ENCODE measurements at places on chromosomes 6 and 20.

DNA sequence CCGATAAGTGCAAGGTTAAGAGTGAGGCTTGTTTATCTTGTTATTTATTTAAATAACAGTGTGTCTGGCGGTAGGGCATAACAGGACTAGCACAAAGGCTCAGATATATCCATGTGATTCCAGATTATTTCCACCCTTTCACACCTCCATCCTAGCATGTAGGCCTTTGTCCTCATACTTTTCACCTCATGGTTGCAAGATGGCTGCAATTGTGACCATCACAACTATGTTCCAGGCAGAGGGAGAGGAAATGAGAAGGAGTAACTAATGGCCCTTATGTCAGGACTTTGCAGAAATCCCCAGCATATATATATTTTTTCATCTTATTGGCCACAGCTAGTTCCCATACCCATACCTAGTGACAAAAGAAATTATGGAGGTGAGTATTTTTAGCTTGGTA, 23.5 kb upstream of the RALY start:
- H3K27me3 ChIP-seq, result no peaks in the 10 kb centered on the region
- H3K27ac ChIP-seq, result no peak overlapping the region
- H3K4me1 ChIP-seq, result no peaks in the 10 kb centered on the region
- DNase-seq, result no peak
- no peak overlapping the region for H3K4me3 ChIP-seq

DNA sequence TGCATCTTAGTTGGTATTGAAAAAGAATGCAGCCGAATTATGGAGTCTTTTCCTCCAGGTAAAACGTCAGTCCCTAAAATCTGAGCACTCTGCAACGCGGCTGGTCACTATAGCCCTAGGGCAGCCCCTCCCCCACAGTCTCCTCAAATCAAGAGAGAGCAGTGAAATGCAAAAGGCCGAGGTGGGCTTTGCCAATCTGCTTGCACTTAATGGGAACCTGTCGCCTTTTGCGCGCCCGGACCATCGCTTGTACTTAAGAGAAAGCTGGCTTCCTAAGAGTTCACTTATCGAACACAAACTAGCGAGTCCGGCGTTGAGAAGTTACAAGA, 447 bp downstream of the MCM3 start:
- DNase-seq, result no peak
- no peaks in the 10 kb centered on the region for H3K27me3 ChIP-seq
- no peaks in the 10 kb centered on the region for H3K4me1 ChIP-seq
- no peak overlapping the region for H3K27ac ChIP-seq

GRCh38 chr6:137685798-137686375, 181.2 kb upstream of the TNFAIP3 start:
- H3K4me3 ChIP-seq, result no peak overlapping the region
- no peaks in the 10 kb centered on the region for H3K36me3 ChIP-seq
- no peak overlapping the region for H3K27ac ChIP-seq
- no peaks in the 10 kb centered on the region for H3K4me1 ChIP-seq
- no peak for DNase-seq
- H3K27me3 ChIP-seq, result no peaks in the 10 kb centered on the region

GRCh38 chr20:57735831-57736737, 26.3 kb upstream of the PMEPA1 start:
- H3K36me3 ChIP-seq, result no peaks in the 10 kb centered on the region
- H3K4me3 ChIP-seq, result no peak overlapping the region
- no peak overlapping the region for H3K27ac ChIP-seq

- H3K4me3 ChIP-seq, result no peak overlapping the region
- no peak overlapping the region for H3K27ac ChIP-seq
- no peaks in the 10 kb centered on the region for H3K36me3 ChIP-seq
- no peak for DNase-seq
- H3K4me1 ChIP-seq, result no peaks in the 10 kb centered on the region
- H3K27me3 ChIP-seq, result no peaks in the 10 kb centered on the region
Measured at GRCh38 chr6:35164277-35164676, 23.1 kb upstream of the TCP11 start.

GRCh38 chr20:61569825-61570224, 317.8 kb downstream of the CDH4 start:
- no peak for DNase-seq
- H3K36me3 ChIP-seq, result no peaks in the 10 kb centered on the region
- H3K4me1 ChIP-seq, result peaks cover 5% of the 10 kb centered on the region
- H3K27ac ChIP-seq, result no peak overlapping the region
- no peaks in the 10 kb centered on the region for H3K27me3 ChIP-seq

DNA sequence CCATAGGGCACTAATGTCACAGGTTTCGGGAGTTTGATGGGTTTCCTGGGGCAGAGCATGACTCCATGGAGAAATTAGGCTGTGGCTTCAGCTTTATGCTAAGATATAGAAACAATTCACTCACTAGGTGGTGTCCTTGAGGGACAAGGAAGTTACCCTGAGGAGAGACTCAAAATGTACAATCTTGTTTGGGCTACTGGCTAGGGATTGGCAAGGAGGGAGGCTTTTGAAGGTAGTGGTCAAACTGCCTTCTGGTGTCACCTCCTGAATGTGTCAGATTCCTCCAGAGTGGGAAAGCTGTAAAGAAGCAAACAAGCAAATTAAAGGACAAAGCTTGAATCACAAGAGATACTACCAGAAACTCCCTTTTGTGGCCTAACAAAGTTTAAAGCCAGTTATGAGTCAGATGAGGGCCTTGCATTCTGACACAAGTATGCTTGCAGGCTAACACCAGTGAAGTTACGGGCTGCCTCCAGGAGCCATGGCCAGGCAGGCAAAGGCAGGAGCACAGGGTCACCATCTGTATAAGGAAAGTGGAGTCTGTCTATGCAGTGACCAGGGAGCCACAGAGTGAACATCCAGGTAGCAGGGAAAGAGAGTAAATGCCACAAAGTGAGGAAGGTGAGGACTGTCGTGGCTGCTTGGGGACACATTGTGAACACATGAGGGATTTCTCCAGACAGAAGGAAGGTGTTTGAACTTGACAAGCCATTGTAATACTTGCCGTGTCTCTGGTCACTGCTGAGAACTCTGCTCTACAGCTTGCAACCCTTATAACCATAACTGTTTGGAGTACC, 107.7 kb upstream of the DTNBP1 start:
- H3K4me3 ChIP-seq, result no peak overlapping the region
- no peak overlapping the region for H3K27ac ChIP-seq
- DNase-seq, result no peak
- no peaks in the 10 kb centered on the region for H3K4me1 ChIP-seq
- H3K27me3 ChIP-seq, result no peaks in the 10 kb centered on the region

- no peaks in the 10 kb centered on the region for H3K27me3 ChIP-seq
- no peak for DNase-seq
- no peak overlapping the region for H3K27ac ChIP-seq
- no peaks in the 10 kb centered on the region for H3K4me1 ChIP-seq
- no peaks in the 10 kb centered on the region for H3K36me3 ChIP-seq
Measured at GRCh38 chr6:163128324-163128723, 286.2 kb upstream of the QKI start.

GRCh38 chr6:48144021-48144420, 33.0 kb upstream of the PTCHD4 start:
- no peaks in the 10 kb centered on the region for H3K27me3 ChIP-seq
- DNase-seq, result no peak
- H3K4me1 ChIP-seq, result no peaks in the 10 kb centered on the region
- H3K36me3 ChIP-seq, result no peaks in the 10 kb centered on the region

- DNase-seq, result no peak
- no peaks in the 10 kb centered on the region for H3K36me3 ChIP-seq
- no peaks in the 10 kb centered on the region for H3K4me1 ChIP-seq
- no peaks in the 10 kb centered on the region for H3K27me3 ChIP-seq
- no peak overlapping the region for H3K27ac ChIP-seq
Measured at GRCh38 chr6:143999406-143999805, 8.7 kb downstream of the PLAGL1 start.

DNA sequence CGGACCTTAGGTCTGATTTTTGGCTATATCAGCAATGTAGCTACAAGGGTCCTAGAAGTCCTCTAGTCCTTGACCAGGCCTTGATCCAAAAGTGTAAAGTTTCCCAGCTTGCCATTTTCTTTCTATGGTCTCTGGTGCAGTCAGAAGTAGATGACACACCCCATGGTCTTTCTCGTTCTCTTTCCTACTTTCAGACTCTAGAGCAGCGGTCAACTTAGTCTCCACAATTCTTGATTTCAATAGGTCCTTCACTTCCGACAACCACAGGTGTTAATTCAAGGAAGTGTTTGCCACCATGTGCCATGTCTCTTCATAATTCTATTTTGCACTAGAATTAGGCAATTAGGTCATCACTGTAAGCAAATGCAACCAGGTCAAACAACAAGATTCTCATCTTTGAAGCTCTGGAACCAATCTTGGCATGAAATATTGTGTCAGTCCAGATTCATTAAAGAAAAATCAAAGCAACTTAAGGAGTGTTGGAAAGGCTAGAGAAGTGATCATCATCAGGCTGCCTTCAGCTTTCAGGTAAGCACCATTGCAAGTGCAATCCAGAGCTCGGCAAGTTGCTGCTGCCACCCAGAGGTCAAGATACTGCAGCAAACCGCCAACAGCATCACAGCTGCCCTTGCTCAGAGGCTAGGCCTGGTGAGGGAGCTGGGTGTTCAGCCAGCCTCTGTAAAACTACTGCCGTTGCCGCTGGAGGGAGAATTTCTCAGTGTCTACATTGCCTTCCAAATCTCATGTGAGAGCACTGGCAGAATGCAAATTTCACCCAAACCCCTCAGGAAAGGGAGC, 5.6 kb upstream of the SYNE1 start:
- H3K36me3 ChIP-seq, result no peaks in the 10 kb centered on the region
- peaks cover 5% of the 10 kb centered on the region for H3K27me3 ChIP-seq
- H3K27ac ChIP-seq, result no peak overlapping the region
- no peak for DNase-seq
- no peaks in the 10 kb centered on the region for H3K4me1 ChIP-seq
- no peak overlapping the region for H3K4me3 ChIP-seq

DNA sequence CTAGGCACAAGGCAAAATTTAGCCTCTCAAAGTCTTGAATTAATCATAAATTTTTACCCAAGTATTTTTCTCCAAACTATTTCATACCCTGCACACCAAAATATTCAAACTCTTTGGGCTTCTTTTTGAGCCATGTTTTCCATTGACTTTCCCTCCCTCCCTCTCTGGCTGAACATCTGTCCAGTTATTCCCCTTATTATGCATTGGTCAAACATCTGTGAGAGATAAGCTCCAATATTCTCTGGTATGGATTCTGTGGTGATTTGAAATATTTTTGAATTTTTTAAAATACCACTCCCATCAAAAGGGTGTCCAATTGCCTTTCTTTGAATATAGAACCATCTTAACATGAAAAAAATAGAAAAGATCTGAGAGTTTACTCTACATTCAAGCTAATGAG, 244.2 kb downstream of the RFPL4B start:
- H3K4me3 ChIP-seq, result no peak overlapping the region
- no peak for DNase-seq
- H3K36me3 ChIP-seq, result no peaks in the 10 kb centered on the region
- no peaks in the 10 kb centered on the region for H3K4me1 ChIP-seq
